ENCODE measurements at places on chromosomes 6 and 20. TPM values are rescaled to one million over a fixed set of nuclear protein-coding genes. Genes with fewer than 3 reads are reported as not detected.
A peak's percentile ranks its signal among the peaks of the same experiment; 100 is the strongest.

Gene AGER
- not detected for total RNA-seq

GRCh38 chr6:14948586-14949245 is 297.2 kb upstream of the JARID2 start:
- no peak overlapping the region for H3K27ac ChIP-seq
- no peak for DNase-seq
- no peaks in the 10 kb centered on the region for H3K27me3 ChIP-seq
- H3K36me3 ChIP-seq, result no peaks in the 10 kb centered on the region

DNA sequence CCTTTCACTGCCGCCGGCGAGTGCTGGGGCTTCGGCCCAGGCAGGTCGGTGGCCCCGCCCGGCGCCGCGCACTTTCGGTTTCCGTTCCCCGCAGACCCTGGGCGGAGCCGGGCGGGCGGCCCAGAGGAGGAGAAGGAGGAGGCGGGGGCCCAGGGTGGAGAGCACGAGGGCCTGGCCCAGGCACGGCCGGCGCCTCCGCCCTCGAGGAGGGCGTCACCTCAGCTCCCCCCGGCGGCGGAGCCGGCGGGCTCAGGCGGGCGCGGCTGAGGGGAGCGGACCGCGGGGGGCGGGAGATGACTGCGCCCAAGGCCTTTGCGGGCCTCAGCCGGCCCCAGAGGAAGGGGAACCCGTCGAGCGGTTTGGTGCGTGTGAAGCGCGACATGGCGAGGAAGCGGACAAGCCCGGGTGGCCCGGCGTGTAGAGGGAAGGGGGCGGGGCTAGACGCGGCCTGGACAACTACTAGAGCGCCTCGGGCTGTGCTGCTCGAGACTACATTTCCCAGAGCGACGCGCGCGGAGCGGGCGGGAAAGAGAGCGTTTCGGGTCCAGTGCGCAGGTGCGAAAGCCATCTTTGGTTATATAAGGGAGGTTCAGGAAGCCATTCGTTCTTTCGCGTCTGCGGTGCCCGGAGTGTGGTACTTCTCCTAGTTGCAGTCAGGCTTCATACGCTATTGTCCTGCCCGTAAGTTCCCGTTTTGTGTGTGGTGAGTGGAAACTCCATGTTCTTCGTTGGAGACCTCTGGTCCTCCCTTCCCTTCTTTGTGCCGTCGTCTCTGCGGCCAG is at the start of gene ZNFX1:
Gene ZNFX1, minus strand, starts transcription at position 22 of the 782 bp plus-strand sequence. CDS start 2,218 bp downstream, outside the sequence.
- peak; percentile 99 for DNase-seq
- H3K36me3 ChIP-seq, result peaks cover 77% of the 10 kb centered on the region
- H3K4me3 ChIP-seq, result peak within 1 kb of the TSS; percentile 53
- peak within 1 kb of the TSS; percentile 91 for H3K27ac ChIP-seq
- peaks cover 40% of the 10 kb centered on the region for H3K4me1 ChIP-seq
- no peaks in the 10 kb centered on the region for H3K27me3 ChIP-seq

GRCh38 chr6:18491308-18492045 is 104.3 kb downstream of the RNF144B start:
- no peaks in the 10 kb centered on the region for H3K36me3 ChIP-seq
- H3K4me3 ChIP-seq, result no peak overlapping the region
- H3K27me3 ChIP-seq, result no peaks in the 10 kb centered on the region
- DNase-seq, result peak; percentile 93

- peaks cover 13% of the 10 kb centered on the region for H3K4me1 ChIP-seq
- H3K4me3 ChIP-seq, result no peak overlapping the region
- no peak overlapping the region for H3K27ac ChIP-seq
- H3K27me3 ChIP-seq, result no peaks in the 10 kb centered on the region
These were observed 12.7 kb downstream of the BLTP3A start for GRCh38 chr6:34804543-34804942.

DNA sequence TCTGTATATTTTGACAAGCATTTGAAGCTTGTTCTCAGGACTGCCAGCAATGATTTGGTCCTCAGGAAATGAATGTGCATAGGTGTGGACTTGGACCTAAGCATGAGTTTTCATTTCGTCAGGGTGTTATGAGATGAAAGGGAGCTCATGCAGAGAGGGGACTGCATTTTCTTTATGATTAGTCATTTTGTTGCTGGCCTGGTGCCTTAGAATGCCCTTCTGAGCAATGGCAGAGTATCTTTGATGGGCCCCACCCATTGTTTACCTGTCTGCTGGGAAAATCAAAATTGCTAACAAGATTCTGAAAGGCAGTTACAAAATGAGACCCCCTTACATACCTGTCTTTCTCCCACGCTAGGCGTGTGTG is 51.5 kb upstream of the MTHFD1L start:
- H3K27ac ChIP-seq, result no peak overlapping the region
- no peak for DNase-seq
- H3K36me3 ChIP-seq, result peaks cover 5% of the 10 kb centered on the region

- H3K36me3 ChIP-seq, result no peaks in the 10 kb centered on the region
- DNase-seq, result no peak
- H3K27ac ChIP-seq, result no peak overlapping the region
- H3K4me1 ChIP-seq, result no peaks in the 10 kb centered on the region
These were observed 161.4 kb downstream of the ID4 start for GRCh38 chr6:19998541-19998940.

DNA sequence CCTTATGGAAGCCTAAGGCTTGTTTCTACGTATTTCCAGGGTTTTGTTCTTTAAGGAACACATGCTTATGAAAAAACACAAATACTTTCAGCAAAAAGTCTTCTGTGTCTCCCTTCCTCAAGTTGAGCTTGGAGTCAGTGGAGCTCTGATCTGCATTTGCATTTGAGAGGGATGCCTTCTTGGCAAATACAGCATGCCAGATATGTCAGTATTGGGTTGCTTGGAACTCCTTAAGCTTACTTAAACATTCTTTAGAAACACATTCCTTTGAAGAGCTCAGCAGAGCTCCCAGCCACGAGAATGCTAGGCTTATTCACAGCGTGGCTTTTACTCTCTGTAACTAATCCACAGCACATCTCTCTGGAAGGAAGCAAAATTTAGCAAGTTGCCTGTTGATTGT is 68.3 kb downstream of the ANKRD6 start:
- peaks cover 18% of the 10 kb centered on the region for H3K27me3 ChIP-seq
- no peaks in the 10 kb centered on the region for H3K4me1 ChIP-seq
- H3K36me3 ChIP-seq, result no peaks in the 10 kb centered on the region
- H3K27ac ChIP-seq, result no peak overlapping the region

Gene SFTA2
- total RNA-seq, result not detected

Gene CRISP3
- not detected for total RNA-seq

- H3K27me3 ChIP-seq, result no peaks in the 10 kb centered on the region
- no peaks in the 10 kb centered on the region for H3K4me1 ChIP-seq
- H3K27ac ChIP-seq, result no peak overlapping the region
- no peak overlapping the region for H3K4me3 ChIP-seq
- peaks cover 100% of the 10 kb centered on the region for H3K36me3 ChIP-seq
- no peak for DNase-seq
These were observed 13.8 kb downstream of the PCIF1 start for GRCh38 chr20:45948261-45948733.

Gene LPA
- total RNA-seq, result not detected

GRCh38 chr6:28817808-28818145 is 106.0 kb downstream of the TRIM27 start:
- no peak overlapping the region for H3K27ac ChIP-seq
- no peaks in the 10 kb centered on the region for H3K4me1 ChIP-seq
- no peak for DNase-seq
- H3K4me3 ChIP-seq, result no peak overlapping the region

Gene XKR7
- total RNA-seq, result not detected

GRCh38 chr6:109239160-109239559 is 143.1 kb downstream of the CD164 start:
- no peaks in the 10 kb centered on the region for H3K36me3 ChIP-seq
- DNase-seq, result no peak
- H3K4me1 ChIP-seq, result peaks cover 6% of the 10 kb centered on the region
- no peaks in the 10 kb centered on the region for H3K27me3 ChIP-seq
- H3K27ac ChIP-seq, result no peak overlapping the region
- no peak overlapping the region for H3K4me3 ChIP-seq

DNA sequence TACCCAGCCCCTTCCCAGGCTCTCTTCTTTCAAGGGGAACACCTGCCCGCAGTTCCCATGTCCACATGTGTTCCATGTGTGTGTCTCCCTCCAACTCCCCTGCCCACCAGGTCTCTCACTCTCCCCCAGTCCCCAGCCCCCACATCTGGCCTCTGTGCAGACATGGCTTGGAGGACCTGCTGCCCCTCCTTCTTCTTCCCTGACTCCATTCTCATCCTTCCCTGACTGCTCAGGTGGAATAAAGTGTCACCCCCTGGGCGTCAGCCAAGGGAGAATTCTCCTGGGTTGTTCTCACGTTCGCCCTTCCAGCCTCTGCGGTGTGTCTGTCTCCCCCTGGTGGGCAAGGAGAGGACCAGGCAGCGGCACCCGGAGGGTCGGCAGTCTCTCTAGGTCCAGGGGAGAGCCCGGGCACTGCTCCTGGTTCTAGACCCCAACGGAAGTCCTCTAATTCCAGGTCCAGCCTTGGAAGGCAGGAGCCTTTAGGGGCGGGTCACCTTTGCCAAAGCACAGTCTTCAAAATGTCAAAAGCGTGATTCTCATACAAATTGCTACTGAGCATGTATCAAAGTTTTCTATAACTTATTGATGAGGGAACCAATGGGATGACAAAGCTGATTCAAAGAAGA is 50.5 kb downstream of the EBF4 start:
- H3K4me3 ChIP-seq, result no peak overlapping the region
- no peak overlapping the region for H3K27ac ChIP-seq
- H3K36me3 ChIP-seq, result no peaks in the 10 kb centered on the region
- DNase-seq, result peak; percentile 67
- no peaks in the 10 kb centered on the region for H3K27me3 ChIP-seq
- no peaks in the 10 kb centered on the region for H3K4me1 ChIP-seq

Gene RWDD2A
- total RNA-seq, result 0.60 TPM

Gene BANF2
- total RNA-seq, result not detected

Gene SLC22A16
- not detected for total RNA-seq

Gene MAN1A1
- 1.3 TPM for total RNA-seq

- H3K36me3 ChIP-seq, result no peaks in the 10 kb centered on the region
- H3K4me3 ChIP-seq, result no peak overlapping the region
- H3K4me1 ChIP-seq, result no peaks in the 10 kb centered on the region
- no peak for DNase-seq
- no peaks in the 10 kb centered on the region for H3K27me3 ChIP-seq
These were observed 179.1 kb upstream of the HS3ST5 start for GRCh38 chr6:114521926-114522325.

- H3K27me3 ChIP-seq, result 0 out of 2 replicates have a peak, but pooled peaks cover 5% of the 10 kb centered on the region
- no peak overlapping the region for H3K4me3 ChIP-seq
- no peaks in the 10 kb centered on the region for H3K4me1 ChIP-seq
- peak; percentile 18 for DNase-seq
- no peak overlapping the region for H3K27ac ChIP-seq
These were observed 42.4 kb upstream of the GNRH2 start for GRCh38 chr20:3000852-3001523.

Gene TMEM200A
- 6.4 TPM for total RNA-seq

Gene PRR18
- total RNA-seq, result 0.76 TPM

Gene TINAG
- total RNA-seq, result not detected

Gene FOXQ1
- 0.66 TPM for total RNA-seq

DNA sequence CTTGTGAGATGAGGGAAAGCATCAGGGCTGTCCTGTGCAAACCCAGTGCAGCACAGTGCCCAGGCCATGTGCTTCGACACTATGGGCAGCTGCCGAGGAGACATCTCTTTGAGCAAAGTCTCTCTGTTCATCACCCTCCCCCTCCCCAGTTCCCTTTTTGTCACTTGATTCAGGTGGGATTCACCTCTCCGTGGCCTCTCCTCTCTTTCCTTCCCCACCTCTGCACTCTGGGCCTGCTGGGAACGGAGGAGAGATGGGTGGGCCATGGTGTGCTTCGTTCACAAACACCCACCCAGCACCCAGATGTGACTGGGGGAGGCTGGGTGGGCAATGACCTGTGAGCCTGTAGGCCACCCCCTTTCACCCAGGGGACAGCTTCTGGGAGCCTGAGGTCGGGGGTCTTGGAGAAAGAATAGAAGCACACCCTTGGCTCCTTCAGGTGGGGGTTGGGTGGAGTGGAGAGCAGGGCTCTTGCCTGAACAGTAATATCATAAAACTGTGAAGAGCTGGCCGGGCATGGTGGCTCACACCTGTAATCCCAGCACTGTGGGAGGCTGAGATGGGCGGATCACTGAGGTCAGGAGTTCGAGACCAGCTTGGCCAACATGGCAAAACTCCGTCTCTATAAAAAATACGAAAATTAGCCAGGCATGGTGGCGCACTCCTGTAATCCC is 33.5 kb upstream of the DLGAP4 start:
- no peak overlapping the region for H3K4me3 ChIP-seq
- H3K27ac ChIP-seq, result no peak overlapping the region
- no peaks in the 10 kb centered on the region for H3K4me1 ChIP-seq
- peaks cover 28% of the 10 kb centered on the region for H3K27me3 ChIP-seq
- no peak for DNase-seq

Gene MOXD1
- total RNA-seq, result 37.3 TPM

Gene IL17F
- total RNA-seq, result not detected

Gene NKX2-4
- total RNA-seq, result 21.4 TPM

GRCh38 chr20:2749951-2750490 is 50.4 kb downstream of the CPXM1 start:
- no peaks in the 10 kb centered on the region for H3K27me3 ChIP-seq
- no peak overlapping the region for H3K4me3 ChIP-seq
- H3K36me3 ChIP-seq, result peaks cover 10% of the 10 kb centered on the region
- DNase-seq, result no peak
- H3K27ac ChIP-seq, result no peak overlapping the region

DNA sequence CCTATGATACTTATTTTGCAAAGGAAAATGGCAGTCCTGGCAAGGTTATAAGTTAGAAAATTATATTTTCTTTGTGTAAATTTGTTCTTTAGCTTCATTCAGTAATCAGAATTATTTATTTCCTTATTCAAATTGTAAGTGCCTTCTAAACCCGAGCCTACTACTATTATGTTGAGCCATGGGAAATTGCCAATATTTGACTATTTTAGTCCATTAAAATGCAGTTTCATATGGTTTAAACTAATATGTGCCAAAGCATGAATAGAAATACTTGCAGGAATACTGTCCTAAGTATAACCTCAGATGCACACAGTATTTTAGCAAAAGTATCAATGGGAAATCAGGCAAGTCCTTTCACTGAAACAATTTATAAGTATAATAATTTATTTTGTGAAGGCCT is 228.4 kb downstream of the LAMA2 start:
- no peaks in the 10 kb centered on the region for H3K4me1 ChIP-seq
- H3K4me3 ChIP-seq, result no peak overlapping the region
- H3K27me3 ChIP-seq, result no peaks in the 10 kb centered on the region
- H3K27ac ChIP-seq, result no peak overlapping the region
